ENCODE measurements at places on chromosomes 12 and 14.

DNA sequence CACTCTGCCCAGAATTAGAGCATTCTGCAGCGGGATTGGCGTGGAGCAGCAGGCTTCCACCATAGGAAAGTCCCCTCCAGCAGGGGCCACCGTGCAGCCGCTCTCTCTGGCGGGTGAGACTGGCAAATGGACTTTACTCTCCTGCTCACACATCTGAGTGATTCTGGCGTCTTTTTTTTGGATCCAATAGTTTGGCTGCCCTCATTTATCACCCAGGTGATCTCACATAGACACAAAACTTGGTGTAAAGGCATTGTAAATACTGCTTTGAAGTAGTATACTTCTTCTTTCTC, 130.3 kb downstream of the TGFB3 start:
- no peak for DNase-seq

- no peak for DNase-seq
Measured at GRCh38 chr12:15088105-15088504, 115.3 kb downstream of the PDE6H start.

- no peak for DNase-seq
Measured at GRCh38 chr14:25140411-25140810, 90.5 kb upstream of the STXBP6 start.

DNA sequence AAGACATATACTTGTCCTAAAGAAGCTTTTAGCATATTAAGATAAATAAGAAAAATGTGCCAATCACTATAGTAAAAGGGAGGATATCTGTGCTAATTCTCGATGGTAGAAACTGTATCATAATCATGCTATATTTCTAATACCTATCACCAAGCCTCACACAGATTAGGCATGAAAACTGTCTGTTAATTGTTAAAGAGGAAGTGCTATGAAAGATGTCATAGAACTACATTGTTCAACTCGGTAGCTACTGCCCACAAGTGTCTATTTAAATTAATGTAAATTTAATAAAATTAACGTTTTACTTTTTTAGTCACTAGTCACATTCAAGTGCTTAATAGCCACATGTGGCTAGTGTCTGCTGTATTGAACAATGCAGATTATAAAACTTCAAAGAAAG, 77.5 kb upstream of the KICS2 start:
- DNase-seq: no peak

DNA sequence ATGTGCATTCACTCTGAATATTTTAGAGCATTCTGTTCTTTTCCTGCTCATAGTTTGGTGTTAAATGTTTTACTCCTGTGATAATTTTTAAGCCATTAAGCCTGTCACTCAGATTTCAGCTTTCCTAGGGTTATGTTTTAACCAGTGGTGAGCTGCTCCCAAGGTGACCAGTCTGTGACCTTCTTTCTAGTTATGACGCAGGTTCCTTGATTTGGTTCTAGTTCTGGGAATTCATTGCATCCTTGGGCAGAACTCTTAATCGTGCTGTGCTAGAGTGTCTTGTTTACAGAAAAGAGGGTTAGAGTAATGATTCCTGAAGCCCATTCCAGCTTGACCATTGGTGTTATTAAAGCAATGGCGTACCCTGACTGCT, 2.2 kb downstream of the GABARAPL1 start:
- no peak for DNase-seq

GRCh38 chr12:80162177-80162576, 62.8 kb downstream of the OTOGL start:
- DNase-seq: no peak

GRCh38 chr14:104145826-104146601, 7.6 kb downstream of the KIF26A start:
- no peak for DNase-seq

DNA sequence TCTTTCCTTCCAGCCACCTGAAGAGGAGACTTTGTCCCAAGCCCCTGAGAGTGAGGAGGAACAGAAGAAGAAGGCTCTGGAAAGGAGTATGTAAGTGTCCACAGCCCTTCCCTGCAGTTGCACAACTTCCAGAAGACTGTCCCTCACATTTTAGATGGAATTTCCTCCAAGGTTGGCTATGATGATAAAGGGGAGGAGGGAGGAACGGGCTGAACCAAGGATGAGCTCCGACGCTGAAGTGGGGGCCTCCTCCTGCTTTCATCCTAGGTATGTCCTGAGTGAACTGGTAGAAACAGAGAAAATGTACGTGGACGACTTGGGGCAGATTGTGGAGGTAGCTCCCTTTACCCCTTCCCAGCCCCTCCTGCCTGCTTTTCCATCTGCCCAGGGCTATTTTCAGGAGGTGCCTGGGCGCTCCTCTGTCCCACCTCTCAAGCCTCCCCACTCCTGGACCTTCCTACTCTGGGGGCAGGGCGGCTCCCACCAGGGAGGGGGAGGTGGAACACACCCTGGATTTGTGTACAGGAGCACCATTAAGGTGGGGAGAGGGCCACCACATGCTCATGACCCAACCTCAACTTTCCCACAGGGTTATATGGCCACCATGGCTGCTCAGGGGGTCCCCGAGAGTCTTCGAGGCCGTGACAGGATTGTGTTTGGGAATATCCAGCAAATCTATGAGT, 2.3 kb downstream of the ARHGEF25 start:
- DNase-seq: no peak

GRCh38 chr12:100215209-100215608, 14.6 kb downstream of the ACTR6 start:
- DNase-seq: no peak

- no peak for DNase-seq
Measured at GRCh38 chr14:99728981-99729451, 44.9 kb downstream of the CYP46A1 start.

DNA sequence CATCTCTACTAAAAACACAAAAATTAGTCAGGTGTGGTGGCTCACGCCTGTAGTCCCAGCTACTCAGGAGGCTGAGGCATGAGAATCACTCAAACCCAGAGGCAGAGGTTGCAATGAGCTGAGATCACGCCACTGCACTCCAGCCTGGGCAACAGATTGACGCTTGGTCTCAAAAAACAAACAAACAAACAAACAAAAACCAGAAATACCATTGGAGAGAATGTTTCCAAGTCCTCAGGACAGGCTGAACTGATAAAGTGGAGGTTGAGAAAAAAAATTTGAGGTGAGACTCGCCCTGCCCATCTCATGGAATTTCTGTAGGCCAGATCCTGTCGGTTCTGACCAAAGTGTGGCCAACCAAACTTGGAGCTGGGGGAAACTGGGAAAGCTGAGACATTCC, 30.6 kb upstream of the NFYB start:
- no peak for DNase-seq

DNA sequence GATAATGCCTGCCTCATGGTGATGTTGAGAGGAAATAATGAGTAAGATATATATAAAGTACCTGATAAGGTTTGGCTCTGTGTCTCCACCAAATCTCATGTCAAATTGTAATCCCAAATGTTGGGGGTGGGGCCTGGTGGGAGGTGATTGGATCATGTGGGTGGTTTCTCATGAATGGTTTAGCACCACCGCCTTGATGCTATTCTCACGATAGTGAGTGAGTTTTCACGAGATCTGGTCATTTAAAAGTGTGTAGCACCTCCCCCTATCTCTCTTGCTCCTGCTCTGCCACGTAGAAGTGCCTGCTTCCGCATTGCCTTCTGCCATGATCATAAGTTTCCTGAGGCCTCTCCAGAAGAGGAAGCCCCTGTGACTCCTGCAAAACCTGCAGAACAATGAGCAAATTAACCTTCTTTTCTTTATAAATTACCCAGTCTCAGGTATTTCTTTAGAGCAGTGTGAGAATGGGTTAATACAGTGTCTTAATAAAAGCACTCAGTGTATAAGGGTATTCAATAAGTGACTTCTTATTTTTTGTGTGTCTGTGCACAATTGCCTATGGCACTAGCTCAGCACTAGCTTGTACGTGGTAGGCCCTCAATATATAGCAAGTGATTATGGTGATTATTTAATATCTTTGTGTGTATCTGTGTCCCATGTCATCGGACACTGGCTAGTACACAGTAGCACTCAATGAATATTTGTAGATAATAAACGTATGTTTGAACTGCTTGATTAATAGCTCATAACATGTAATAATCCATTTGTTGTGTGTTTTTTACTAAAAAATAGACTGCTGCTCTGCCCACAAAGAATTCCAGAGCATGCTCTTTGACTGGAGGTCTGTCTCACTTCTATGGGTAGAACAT, 138.1 kb upstream of the LMNTD1 start:
- DNase-seq: no peak

DNA sequence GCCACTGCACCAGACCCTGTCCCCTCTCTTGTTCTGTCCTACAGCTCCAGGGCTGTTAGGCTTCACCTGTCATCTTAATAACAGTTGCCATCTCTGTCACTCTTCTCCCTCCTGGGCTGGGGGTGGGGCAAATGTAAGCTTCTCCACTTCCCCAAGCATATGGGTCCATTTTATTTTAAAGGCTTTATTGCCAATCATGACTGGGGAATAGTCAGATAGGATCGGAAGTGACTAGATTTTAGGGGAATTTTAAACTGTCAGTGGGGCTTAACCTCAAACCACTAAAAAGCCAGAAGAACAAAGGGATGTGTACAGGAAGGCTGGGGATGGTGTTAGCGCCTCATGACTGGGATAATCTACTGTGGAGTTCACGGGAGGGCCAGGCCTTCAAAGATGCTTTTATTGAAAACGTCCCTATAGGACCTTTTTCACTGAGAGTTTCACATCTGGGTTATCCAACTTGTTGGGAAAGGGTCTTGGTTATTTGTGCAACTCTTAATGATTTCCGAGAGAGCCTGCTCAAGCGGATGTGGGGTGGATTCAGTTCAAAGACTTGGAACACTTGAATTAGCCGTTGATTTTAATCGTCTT, 41.6 kb downstream of the CHST11 start:
- no peak for DNase-seq

- DNase-seq: peak; percentile 12
Measured at GRCh38 chr14:71320734-71321573, 413.7 kb downstream of the PCNX1 start.

GRCh38 chr12:52084491-52085231, 5.2 kb downstream of the SMIM41 start:
- no peak for DNase-seq

- DNase-seq: no peak
Measured at GRCh38 chr12:2796187-2796666, 1.5 kb downstream of the FKBP4 start.

GRCh38 chr14:44699391-44699790, 192.3 kb upstream of the FSCB start:
- no peak for DNase-seq

- DNase-seq: no peak
Measured at GRCh38 chr14:74190927-74191575, 48.2 kb upstream of the VSX2 start.

DNA sequence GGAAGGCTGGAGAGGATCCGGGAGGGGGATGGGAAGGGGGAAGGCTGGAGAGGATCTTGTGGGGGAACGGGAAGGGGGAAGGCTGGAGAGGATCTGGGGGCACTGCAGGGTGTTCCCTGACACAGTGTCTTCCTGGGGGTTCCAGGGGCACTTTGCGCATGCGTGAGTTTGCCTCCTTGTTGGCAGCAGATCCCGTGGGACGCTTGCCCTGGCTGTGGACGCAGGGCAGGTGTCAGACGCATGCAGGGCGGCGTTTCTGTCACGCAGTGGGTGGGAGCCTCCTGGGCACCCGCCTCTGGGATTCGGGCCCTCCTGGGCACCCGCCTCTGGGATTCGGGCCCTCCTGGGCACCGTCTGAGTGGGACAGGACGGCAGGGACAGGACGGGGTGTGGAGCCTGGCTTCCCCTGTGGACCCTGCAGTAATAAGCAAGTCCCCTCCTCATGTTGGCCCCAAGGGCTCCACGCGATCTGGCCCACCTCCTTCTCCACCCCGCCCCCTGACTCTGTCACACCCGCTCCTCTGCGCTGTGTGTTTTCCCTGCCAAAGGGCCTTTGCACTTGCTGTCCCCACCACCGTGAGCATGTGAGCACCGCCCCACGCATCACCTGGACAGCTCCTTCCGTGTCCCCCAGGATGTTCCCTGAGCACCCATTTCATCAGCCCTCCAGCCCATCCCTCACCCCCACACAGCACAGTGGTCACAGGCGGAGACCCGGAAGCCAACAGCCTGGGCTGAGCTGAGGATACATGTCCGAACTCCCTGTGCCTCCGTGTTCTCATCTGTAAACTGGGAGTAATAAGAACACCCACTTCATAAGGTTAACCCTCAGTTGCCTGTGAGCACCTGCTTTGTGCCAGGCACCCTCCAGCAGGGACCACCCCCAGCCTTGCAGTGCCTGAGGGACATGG, 4.4 kb downstream of the MMP17 start:
- DNase-seq: peak; percentile 65

- DNase-seq: no peak
Measured at GRCh38 chr12:46005151-46005797, 14.9 kb upstream of the SCAF11 start.

DNA sequence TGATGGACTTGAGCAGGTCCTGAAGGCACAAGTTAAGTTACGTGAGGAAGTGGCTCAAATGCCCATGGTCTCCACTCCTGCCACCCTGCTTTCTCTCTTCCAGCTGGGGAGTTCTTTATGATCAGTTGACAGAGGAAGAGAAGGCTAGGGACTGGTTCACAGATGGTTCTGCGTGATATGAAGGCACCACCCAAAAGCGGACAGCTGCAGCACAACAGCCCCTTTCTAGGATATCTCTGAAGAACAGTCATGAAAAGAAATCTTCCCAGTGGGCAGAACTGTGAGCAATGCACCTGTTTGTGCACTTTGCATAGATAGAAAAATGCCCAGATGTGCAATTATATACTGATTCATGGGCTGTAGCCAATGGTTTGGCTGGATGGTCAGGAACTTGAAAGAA, 162.4 kb upstream of the FSCB start:
- no peak for DNase-seq

GRCh38 chr12:23555825-23556207, 393.7 kb downstream of the SOX5 start:
- no peak for DNase-seq

DNA sequence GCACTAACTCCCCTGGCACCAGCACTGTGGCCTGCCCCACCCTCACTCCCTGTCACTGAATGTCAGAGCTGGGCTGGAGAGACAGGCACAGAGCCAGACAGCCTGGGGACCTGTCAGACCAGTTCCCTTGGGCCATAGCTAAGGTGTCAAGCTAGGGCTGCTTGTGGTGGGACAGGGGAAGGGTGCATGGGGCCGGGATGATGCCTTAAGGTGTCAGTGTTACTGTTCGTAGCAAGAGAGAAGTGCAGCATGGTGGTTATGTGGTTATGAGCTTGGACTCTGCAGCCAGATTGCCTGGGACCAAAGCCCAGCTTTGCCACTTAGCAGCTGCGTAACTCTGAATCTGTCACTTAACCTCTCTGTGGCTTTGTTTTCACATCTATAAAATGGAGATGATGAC, 3.8 kb downstream of the RAPGEF3 start:
- DNase-seq: no peak

DNA sequence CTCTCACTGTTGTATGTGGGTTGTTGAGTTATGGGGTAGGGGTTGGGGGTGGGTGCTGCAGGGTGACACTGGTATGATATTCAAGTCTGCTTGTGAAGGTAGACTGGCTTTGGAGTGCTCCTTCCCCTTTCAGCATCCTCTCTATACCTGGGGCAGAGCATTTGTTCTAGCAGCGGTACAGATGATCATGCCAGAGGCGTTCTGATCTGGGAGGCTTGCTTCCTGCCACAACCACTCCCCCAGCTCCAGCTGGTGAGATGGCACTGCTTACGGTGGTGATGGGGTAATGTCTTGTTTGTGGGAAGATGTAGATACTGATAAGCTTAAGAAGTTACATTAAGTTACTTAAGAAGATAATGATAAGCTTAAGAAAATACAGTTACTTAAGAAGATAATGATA, 131.8 kb downstream of the ERC1 start:
- no peak for DNase-seq

GRCh38 chr14:21017528-21018245, 7.2 kb downstream of the NDRG2 start:
- no peak for DNase-seq
